SK-N-MC (cell line): ENCODE measurements at places on chromosomes 7 and 10.

DNA sequence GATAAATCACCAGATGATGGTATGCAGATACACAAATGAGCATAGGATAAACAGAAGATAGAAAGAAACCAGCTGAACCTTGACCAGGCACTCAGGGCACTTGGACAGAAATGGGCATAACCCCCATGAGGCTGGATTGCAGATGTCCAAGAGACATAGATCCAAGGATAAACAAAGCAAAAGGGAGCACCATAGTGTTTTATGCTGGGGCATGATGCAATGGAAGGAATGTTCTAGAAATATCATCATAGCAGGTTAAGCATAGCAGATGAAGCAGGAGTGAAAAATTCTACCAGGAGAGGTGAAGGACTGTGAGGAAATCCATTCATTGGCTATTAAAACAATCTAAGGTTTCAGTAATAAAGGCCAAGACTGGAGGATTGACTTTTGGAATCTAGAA is 70.5 kb upstream of the TES start:
- no peak for DNase-seq

DNA sequence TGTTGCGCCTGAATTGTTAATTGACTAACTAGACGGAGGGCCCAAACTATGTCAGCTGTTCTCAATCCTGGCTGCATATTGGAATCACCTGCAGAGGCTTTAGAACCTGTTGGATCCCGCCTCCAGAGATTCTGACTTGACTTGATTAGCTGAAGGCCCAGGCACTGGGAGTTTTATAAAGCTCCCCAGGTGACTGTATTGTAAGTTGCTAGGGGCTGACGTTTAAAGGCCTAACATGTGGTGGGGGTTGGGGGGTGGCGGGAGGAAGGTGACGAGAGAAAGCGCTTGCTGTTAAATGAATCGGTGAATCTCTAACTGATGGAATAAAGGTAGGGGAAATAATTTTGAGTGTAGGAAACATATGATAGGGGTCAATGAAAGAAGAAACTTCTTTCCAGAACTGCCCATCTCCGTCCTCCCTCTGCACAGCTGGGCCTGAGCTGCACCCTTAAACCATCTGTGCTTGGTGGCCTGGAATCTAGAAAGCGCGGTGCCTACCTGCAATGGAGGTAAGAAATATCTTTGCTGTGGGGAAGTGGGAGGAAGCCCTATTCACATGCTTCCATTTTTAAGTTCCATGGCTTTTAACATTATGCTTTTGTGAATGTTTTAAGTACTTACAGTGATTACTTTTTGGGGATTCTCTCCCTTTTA is 225.0 kb upstream of the FAM3C start:
- no peak for DNase-seq

GRCh38 chr7:28411876-28412662 is at the start of gene CREB5:
Gene CREB5 (plus strand): TSS chr7:28412518. CDS start chr7:28412915, 397 bp downstream.
- no peak for DNase-seq

GRCh38 chr10:387909-388660 is 252.8 kb downstream of the ZMYND11 start:
- DNase-seq: no peak

GRCh38 chr10:126290232-126290631 is 98.0 kb downstream of the ADAM12 start:
- DNase-seq: no peak

DNA sequence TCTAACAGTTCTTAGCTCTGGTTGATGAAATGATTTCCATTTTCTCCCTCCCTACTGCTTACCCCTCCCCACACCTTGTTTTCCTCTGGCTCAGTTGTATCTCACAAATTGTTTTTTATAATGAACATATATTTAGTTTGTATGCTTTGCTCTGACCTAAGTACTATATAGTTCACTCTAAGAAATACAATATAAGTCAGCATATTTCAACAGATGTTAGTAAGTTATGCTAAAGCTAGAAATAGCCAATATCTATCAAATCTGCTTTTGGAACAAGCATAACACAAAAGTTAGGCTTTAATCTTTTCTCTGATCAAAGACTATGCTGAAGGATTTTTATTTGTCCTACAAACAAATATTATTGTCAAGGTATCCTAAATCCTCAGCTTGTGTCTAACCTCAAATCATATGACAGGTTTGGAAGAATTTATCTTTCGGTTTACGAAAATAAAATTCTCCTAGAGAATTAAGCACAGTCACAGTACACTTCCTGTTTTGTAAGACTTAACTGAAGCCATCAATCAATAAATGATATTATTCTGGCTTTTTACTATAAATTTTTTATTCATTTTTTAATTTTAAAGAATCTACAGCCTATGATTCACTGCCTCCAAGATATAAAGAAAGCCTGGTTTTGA is 67.0 kb downstream of the IMMP2L start:
- DNase-seq: no peak

DNA sequence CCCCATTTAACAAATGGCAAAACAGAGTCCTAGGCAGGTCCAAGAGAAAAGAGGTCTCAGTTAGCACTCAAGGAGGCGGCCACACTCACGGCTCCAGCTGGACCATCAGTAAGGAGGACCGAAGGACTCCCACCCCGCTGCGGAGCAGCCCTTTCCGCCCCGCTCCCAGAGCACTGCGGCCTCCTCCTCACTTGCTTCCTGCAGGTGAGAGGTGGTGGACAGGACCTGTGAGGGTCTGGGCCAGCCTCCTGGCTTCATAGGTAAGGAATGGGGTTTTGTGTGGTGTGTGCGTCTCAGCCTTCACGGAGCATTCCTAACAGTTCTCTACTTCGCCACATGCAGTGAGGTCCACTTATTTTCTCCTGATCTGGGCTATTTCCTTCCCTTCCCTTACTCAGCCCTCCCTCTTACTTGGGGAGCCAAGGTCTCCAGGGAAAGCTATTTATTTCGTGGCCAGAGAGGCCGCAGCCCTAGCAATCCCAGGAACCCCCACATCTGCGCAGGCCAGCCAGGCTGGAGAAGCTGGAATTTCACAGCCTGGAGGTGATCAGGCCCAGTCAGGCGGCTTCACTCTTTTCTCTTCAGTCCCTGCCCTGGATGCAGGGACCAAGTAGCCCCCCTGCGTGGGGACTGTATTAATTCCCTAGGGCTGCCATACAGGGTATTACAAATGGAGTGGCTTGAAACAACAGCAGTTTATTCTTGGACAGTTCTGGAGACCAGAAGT is 45.9 kb downstream of the ZNF783 start:
- DNase-seq: no peak

DNA sequence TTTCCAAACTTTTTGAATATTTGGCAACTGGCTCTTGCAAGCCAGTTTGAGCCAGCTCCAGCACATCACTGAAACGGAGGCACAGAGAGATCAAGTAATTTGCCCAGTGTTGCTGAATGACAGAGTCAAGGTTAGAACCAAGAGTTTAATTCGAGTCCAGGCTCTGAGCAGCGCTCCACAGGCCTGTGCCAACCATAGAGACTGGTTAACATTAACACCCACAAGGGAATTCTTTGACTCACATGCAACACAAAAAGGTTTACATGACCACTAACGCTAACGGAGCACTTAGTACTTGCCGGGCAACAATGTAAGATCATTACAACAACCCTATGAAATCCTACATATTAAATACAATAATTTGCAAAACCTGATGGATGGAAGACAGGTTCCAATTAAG is 1.5 kb downstream of the RGS10 start:
- DNase-seq: no peak

GRCh38 chr10:12583891-12584595 is 234.7 kb downstream of the CAMK1D start:
- no peak for DNase-seq

- DNase-seq: no peak
Measured at GRCh38 chr7:12788591-12788990, 101.2 kb downstream of the ARL4A start.

DNA sequence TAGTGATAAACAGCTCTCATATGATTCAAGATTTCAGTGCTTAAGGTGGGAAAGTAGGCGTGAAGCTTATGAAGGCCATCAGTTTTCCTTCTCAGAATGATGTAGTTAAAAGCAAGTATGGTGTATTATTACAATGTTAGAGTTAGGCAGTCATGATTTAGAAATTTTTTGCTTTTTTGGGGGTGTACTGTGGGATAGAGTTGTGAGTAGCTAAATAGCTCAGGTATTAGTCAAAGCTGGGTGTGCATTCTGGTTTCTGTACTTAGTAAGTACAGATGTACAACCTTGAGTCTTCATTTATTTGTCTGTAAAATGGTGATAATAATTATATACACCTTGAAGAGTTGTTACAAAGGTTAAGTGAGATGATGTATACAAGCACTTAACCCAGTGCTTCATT is 52.2 kb downstream of the R3HCC1L start:
- no peak for DNase-seq

GRCh38 chr10:34994565-34995142 is 95.5 kb downstream of the CUL2 start:
- DNase-seq: no peak

DNA sequence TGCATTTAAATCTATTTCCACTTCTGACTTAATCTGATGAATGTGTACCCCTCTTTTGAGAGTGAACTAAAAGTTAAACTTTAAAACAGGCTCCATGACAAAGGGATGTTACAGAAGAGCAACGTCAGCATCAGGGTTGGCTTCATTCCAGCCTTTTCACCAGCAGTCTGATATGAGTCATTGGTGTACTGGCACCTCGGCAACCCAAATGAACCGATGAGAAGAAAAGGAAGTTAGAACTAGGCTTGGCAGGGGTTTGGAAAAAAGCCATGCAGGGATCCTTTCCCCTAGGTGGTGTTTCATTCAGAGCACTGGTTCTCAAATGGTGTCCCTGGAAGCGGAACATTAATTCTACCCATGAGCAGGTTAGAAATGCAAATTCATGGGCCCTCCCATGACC is 53.6 kb downstream of the SEC61G start:
- no peak for DNase-seq

GRCh38 chr10:47090903-47091302 is 179.7 kb downstream of the PTPN20 start:
- DNase-seq: no peak

GRCh38 chr7:45968312-45968711 is 47.2 kb upstream of the IGFBP3 start:
- no peak for DNase-seq
